Daoy (cell line): ENCODE measurements at places on chromosomes 3 and 15. TPM values are rescaled to one million over a fixed set of nuclear protein-coding genes. Genes with fewer than 3 reads are reported as not detected.

Gene DLL4
- not detected in 2 replicates for total RNA-seq

Gene CERS3
- total RNA-seq = not detected in 2 replicates

Gene P2RY13
- not detected in 2 replicates for total RNA-seq

- DNase-seq = no peak
Observed at GRCh38 chr15:52085299-52085698, 27.3 kb downstream of the BCL2L10 start.

DNA sequence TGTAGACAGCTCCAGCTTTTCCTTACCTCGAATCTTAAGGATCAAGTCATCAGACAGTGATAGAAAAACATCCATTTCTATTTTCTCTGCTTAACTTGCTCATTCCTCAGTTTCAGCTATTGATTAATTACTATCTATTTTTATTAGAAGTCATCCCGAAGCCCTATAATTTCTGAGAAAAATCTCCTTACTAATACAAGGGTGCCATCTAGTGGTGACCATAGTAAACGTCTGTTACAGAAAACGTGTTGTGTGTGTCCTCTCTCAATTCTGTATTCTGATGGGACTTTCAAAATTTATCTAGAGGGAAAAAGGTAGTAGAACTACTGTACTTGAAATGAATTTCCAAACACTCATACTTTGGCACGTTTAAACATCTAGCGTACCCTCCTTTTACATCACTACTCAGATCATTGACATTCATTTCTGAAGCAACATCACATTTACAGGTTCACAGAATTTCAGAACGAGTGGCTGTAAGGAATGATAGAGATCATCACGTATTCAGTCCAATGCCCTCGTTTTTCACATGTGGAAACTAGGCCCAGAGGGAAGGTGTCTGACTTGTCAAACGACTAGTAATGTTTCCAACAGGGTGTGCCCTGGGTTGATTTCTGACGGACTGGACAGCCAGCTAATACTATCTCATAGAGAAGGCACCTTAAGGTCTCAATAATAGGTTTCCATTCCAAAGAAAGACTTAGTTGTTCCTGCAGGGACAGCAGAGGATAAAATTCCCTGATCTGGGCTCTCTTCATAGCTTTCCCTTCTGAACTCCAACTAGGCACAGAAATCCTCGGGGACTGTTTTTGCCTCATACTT, 25.6 kb downstream of the HACD2 start:
- DNase-seq = peak; percentile 23

DNA sequence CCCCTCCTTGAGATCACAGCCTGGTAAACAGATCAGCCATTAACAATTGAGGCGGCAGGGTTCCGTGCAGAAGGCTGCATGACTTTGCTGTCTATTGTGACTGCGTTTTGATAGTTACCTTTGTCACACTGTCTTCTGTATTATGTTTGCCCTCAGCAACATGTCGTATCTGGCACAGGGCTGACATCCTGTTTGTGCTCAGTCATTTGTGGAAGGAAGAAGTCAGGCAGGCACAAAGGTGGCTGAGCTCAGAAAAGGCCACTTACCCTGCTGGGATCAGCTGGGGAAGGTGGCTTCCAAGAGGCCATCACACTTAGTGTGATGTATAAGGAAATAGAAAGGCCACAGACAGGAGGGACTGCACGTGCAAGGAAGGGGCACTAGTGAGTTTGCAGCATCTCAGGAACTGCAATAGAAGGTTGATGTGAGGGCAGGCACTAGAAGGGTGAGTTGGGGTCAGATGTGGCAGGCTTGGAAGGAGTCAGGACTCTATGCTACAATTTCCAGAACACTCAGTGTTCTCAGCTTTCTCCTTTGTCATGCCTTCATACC, 13.4 kb downstream of the PML start:
- DNase-seq = no peak

DNA sequence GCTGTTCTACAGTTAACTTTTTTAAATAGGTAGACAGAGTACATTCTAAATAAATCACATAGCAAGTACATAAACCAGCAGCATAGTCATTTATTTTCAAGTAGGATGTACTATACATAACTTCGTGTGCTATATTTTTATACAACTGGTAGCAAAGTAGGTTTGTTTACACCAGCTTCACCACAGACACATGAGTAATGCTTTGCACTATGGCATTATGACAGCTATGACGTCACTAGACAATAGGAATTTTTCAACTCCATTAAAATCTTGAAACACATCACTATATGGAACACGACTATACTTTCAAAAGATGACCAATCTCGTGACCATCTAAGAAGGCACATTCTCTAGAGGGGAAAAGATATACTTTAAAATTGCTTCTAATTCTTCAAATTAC, 3.5 kb downstream of the TEX55 start:
- DNase-seq = peak; percentile 34
